ENCODE measurements at places on chromosomes 4 and X. TPM values are rescaled to one million over a fixed set of nuclear protein-coding genes. Genes with fewer than 3 reads are reported as not detected.

GRCh38 chr4:188106454-188106853 lies 2.9 kb downstream of the TRIML2 start:
- DNase-seq = no peak

DNA sequence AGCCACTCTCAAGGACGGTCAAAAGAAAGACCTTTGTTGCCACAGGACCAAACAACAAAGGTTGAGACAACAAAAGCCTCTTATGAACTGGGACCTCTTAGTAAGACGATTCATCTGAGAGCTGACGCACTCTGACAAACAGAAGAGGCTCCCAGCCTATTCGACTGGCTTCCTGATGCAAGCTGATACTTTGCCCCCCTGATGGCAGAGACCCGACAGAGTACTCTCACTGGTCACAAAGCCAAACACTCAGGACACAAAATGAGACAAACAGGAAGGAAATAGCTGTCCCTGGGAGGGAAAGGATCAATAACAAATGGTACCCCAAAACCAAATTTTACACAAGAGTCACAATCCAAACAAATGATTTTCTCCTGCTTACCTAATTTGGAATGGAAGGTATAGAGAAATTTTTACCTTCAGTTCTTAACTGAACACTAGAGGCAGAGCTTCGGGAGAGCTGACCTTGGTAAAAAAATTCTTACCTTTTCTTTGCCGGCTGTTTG lies 75.2 kb upstream of the PLAC8 start:
- DNase-seq = no peak

Gene DOK7
- total RNA-seq = 24.1 TPM

Gene MAGEC2
- not detected for total RNA-seq

Gene UGT2B15
- not detected for total RNA-seq

Gene CTAG2
- not detected for total RNA-seq

Gene ENOPH1
- total RNA-seq = 18.4 TPM

Data from B cell (primary cell).